ENCODE measurements at places on chromosomes 4 and X.

DNA sequence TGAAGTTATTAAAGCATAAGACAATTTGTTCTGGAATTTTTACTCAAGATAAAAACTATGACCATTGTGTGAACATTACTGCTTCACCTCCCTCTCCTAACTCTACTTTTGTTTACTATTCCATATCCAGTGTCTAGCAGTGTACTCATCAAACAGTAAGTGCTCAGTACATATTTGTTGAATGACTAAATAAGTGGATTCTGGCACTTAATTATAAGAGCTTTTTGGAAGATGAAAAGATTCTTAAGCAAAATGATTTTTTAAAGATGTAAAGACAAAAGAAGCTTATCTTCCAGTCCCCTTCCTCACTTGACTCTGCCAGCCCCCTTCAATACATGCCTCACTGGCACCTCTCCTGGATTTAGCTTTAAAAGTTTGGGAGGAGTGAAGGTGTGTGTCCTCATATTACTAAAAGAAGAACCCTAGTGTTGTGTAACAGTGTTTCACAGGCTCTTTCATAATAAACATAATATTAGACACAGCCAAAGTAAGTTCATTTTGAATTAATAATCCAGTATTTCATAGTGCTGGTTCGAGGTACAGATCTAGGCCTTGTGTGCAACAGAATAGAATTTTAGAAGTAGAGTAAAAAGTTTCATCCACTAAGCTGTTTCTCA lies 53.0 kb downstream of the GAB1 start:
- DNase-seq = no peak

DNA sequence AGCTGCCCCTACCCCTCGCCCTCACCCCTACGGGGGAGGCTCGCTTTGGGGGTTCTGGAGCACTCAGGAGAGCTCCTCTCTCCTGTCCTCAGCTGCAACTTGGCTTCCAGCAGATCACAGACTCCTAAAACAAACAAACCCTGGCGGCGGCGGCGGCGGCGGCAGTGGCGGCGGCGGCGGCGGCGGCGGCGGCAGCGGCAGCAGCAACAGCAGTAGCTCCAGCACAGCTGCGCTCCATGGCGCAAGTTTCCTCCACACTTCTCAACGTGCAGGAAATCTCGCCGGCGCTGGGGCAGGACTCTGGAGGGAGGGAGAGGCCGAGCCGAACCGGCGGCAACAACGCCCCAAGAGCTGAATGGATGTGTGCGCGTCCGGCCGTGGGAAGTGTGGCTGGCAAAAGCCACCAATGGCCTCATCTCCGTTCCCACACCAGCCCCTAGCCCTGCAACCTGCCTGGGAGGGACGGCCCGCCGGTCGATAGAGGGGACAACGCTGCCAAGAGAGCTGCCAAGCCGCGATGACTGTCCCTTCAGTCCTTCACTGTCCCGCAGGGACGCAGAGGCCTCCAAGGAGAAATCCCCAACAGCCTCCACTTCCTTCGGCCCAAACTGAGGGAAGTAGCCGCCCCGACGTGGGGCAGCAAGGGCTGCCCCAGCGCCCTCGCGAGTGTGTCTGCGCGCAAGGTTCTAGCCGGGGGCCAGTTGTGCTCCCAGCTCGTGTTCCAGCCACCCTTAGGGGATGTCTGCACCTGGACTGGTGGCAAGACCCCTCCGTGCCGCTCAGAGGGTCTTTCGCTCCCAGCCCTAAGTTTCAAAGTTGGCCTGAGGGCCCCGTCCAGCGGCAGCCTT lies 775 bp downstream of the SHROOM4 start:
- peak; percentile 46 for DNase-seq

- DNase-seq = no peak
These were observed 14.0 kb upstream of the ZCCHC18 start for GRCh38 chrX:104098151-104098808.

GRCh38 chr4:175273995-175274753 lies 356.0 kb downstream of the ADAM29 start:
- DNase-seq = no peak

- no peak for DNase-seq
These were observed 85.5 kb downstream of the USP46 start for GRCh38 chr4:52573551-52573950.

DNA sequence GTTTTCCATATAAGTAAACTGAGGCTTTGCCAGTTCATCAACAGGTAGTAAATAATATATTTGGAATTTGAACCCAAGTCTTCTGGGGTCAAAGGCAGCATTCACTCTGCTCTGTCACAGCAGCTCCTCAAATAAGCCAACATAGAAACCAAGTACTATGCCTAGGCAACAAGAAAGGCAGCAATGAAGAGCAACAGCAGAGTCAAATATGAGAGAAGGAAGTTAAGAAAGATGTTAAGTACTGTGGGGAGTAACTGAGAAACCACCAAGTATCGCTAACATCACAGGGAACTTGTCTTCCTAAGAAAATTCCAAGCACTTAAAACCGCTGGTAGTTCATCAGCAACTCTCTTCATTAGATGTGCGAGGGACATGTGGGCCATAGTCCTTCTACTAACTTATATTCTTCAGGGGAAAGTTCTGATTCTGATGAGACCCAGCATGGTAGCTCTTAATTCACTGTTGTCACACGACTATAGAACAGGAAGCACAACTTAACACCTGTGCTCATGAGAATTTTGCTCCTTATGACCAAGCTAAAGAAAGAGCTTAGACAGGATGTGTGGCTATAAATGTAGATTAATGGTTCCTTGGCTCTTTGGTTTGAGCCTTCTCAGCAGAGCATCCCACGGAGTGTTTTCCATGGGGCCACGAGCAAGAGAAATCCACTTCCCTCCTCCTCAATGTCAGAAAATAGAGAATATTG lies 107.8 kb downstream of the AR start:
- DNase-seq = no peak

DNA sequence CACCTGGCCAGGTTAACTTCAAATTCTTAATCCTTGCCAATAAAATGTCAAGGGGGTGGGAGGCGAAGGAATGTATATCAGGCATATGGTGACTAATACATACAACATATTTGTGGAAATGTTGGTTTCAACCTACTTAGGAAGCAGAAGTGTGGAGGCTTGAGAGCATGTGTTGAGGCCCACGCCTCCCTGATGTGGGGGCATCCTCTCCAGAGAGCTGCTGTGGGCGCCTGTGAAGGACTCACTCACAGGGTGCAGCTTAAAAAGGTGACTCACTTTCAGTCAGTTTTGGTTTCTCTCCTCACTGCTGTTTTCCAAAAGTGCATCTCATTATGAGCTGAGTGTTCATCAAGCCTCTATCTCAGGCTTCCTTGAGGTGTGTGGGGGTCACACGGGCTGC lies 27.5 kb downstream of the LNX1 start:
- no peak for DNase-seq

DNA sequence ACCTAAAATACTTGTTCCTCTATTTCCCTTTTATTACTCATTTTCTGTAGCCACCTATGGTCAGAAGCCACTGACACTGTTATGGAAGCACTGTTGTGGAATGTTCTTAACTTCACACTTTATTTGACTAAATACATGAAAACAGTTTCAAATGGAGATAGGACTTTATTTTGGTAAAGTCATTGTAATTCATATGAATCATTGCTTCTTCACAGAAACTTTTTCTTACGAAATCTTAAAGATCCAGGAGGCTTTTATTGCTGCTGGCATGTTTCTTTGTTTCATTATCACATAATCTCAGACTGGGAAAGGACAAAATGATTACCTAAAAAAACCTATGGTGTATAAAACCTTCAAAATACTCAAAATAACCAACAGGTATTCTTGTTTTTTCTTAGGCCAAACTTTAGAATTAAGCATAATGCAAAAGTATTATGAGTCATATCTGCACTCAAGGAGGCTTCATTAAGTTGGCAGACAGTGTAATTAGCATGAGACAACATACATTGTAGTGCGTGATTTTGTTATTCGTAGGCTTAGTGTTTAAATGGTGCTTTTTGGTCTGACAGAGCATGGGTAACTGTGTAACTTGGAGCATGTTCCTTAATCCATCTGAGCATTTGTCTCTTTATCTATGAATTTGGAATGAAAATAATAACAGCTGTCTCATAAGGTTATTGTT lies 58.0 kb downstream of the SH3BGRL start:
- no peak for DNase-seq

- no peak for DNase-seq
These were observed 918 bp upstream of the FGFRL1 start for GRCh38 chr4:1010395-1011021.

DNA sequence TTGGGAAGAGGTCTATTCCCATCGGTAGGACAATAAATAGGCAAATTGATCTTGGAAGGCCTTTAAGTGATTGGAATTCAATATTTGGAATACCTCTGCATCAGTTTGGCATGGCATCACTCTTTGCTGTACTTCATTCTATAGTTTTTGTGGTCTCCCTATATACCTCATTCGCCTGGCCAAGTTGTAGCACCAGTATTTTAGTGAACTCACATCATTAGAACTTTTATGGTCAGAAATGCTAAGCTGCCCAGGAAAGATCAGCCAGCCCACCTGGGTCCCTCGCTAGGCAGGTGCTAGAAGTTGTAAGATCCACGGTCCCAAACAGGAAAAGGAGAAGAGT lies 40.3 kb downstream of the ZCCHC13 start:
- no peak for DNase-seq

GRCh38 chr4:28015996-28016395 lies 1155.4 kb downstream of the STIM2 start:
- DNase-seq = no peak

DNA sequence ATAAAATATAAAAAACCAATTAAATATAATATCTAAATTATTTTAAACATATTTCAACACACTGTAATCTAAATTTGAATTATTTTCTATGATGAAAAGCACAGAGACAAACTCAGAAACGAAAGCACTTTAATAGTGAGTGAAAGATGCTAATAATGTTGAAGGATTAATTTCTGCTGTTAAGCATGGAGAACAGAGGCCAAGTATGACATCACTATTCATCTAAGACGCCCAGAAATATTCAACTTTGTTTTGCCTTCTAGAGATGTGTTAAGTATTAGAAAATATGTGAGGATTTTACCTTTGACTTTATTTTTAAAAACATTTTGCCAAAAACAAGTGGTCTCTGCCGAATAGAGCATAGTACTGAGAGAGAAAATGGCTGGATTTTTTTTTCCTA lies 19.3 kb downstream of the ARHGEF6 start:
- no peak for DNase-seq

GRCh38 chr4:126906466-126906865 lies 726.3 kb upstream of the INTU start:
- no peak for DNase-seq

DNA sequence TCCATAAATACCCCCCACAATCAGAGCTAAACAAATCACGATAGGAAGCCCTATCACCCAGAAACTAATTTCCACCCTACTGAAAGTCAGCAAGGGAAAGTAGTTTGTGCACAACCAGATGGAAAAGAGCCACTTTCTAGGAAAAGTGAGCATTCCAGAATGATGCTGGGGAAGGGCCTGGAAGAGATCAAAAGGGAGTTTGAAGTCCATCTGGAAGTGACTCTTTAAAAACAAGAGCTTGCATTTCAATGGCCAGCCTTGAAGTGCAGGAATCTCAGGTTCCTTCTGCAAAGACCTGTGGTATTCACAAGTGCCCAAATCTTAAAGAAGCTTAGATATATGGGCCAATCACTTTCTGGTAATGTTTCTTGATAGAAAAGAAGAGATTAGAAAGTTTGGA lies 97.0 kb upstream of the LDB2 start:
- DNase-seq = no peak

GRCh38 chr4:113637823-113638561 lies 123.5 kb downstream of the CAMK2D start:
- no peak for DNase-seq

DNA sequence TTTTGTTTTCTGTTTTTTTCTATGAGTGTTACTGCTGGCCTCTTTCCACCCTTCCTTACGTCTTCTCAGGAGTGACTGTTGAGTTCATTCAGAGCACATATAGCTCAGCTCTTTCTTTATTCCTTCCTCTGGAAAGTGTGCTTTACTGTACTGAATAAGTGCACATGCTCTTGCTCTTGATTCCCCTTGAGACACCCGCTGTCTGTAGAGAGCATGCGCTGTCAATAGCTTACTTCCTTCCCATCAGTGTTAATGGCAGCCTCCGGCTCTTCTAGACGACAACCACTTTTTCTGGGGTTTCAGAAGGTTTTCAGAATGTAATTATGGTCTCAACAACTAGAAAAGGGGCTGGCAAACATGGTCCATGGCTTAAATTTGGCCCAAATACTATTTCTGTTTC lies 504.9 kb downstream of the C4orf33 start:
- DNase-seq = no peak

DNA sequence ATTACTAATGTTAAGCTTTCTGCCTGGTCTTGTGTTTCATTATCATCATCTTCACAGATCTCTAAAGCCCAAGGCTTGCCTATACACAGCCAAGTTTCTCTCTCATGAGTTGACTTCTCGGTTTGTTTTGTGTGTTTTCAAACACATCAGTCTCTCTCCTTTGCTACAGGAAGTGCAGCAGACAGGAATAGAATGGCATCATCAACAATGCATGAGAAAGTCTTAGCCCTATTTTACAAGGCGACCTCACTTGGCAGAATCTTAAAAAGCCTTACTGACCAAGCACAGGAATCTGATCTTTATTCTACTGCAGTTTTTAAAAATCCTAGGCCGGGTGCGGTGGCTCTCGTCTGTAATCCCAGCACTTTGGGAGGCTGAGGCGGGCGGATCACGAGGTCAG lies 36.8 kb downstream of the CC2D2A start:
- no peak for DNase-seq

DNA sequence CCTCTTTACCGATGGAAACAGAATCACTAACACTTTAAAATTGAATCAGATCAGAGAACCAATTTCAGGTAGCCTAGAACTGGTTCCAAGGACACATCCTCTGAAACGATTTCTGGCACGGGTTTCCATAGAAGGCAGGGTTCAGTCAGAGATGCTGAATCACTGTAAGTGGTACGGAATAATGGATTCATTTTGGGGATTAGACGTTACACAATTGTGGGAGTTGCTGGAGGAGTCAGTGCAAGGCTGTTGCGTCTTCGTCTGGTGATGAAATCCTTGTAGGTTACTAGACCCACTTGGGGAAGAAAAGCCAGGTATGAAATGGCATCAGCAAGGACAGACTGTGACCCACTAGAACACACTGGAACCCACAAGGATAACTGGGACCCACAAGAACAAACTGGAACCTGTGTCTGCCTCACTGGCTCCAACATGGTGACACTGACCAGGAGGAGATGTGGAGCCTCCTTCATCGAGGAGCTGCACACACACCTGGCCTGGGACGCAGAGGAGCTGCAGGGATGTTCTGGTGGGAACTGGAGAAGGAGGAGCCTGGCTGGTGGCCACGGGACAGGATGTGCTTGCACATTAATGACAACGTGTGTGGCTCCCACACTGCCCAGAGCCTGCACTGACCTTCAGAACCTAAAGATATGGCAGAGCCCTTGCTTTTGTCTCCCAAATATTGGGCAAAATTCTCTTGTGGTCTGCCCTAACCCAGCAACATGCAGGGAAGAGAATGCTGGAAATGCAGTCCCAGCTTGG lies 105.1 kb downstream of the TRAPPC11 start:
- no peak for DNase-seq

- DNase-seq = no peak
These were observed 90.7 kb upstream of the S100G start for GRCh38 chrX:16559206-16559619.

- DNase-seq = peak; percentile 13
These were observed 82.9 kb upstream of the TAB3 start for GRCh38 chrX:30971774-30972603.

- DNase-seq = no peak
These were observed 159.4 kb downstream of the TRAM1L1 start for GRCh38 chr4:116925900-116926457.

Measured in HuH-7.5 (cell line).